Stimulated activated CD4-positive, alpha-beta T cell treated with anti-CD3 and anti-CD28 coated beads, TNF-alpha, amount 100 ng/mL, for 48 hours (primary cell): ENCODE measurements at places on chromosomes 11 and 22.

- no peak for DNase-seq
Measured at GRCh38 chr11:72935700-72936099, 121.5 kb downstream of the ATG16L2 start.

DNA sequence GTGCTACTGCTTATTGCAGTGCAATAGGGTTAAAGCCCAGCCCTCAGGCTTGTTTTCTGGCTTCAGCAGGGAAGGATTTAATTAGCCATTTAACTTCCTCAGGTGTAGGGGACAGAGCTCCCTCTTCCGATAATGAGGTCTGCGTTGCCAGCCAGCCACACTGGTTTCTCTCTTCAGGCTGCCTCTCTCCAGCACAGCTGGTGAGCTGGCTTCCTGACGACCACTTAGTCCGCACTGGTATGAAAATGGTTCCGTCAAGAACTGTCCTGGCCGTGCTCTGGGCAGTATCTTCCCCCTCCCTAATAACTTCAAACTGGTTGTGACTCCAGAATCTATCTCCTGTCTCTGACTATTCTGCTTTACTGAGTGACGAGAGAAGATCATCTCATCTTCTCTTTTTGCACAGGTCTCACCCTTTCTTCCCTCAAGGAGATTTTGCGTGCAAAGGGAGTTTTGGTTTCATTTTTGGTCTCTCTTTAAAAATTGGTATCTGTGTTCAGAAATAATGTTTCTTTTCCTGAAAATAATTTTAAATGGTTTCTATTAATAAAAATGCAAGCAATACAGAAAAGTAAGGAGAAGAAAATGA, 49.2 kb downstream of the CNTN5 start:
- no peak for DNase-seq

GRCh38 chr11:118168751-118169150, 7.7 kb downstream of the SCN2B start:
- DNase-seq = no peak

- no peak for DNase-seq
Measured at GRCh38 chr22:23820748-23821211, 18.0 kb downstream of the DERL3 start.

GRCh38 chr22:44340271-44341239, 27.8 kb upstream of the SHISAL1 start:
- DNase-seq = no peak

- no peak for DNase-seq
Measured at GRCh38 chr11:6397156-6397555, 6.9 kb downstream of the SMPD1 start.

- no peak for DNase-seq
Measured at GRCh38 chr11:6062691-6063358, 32.3 kb upstream of the OR56A1 start.

DNA sequence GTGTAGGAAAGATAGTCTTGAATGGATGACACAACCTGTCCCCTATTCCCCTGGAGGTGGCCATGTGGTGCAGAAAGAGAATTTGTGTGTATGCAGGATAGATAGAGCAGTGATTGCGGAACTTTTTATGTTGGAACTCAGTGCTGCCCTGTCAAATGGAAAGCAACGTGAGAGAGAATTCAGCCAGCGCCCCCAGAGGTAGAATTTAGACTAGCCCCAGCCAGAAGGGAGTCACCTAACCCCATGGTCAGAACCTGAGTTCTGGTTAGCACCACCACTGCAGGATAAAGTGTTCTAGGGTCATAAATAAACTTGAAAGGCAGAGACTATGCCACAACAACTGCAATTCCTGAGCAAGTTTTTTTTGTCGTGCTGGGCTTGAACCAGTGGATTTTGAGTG, 152.9 kb upstream of the GRIA4 start:
- no peak for DNase-seq

GRCh38 chr11:28858076-28858475, 749.9 kb downstream of the METTL15 start:
- no peak for DNase-seq

GRCh38 chr22:48488611-48489511, 1338.8 kb downstream of the BRD1 start:
- DNase-seq = no peak

DNA sequence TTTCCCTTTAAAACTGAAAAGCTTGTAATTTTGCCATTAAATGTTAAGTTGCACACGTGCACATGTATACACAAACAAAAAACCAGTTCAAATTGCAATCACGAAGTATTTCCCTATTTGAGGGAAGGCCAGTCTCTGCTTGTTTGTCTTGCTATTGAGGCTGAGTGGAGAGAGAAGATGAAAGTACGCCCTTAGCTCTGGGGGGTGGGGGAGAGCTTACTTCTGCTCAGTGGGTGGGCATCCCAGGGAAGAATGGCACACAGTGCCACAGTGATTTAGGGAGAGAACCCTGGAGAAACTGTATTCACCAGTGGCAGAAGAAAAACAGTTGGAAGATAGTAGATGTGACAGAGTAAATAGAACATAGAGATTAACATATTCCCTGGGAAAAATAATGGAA, 8.7 kb downstream of the YAP1 start:
- no peak for DNase-seq

GRCh38 chr11:9740202-9740883, 76.5 kb downstream of the SWAP70 start:
- DNase-seq = no peak

DNA sequence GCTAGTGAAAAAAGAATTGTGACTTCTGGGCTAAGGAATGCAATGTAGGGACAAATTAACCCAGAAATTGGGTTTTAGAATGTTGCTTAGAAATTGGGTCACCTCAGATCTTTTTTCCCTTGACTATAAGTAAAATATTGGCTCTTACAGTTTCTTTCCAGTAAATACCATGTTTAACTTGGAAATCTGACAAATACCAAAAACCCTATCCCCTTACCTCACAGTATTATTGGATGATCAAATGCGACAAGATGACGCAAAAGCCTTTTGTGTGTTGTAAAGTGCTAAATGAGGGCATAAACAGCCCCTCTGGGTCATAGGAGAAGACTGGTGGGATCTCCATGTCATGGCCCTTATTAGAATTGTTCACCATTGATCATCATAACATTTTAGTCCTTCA, 6.1 kb upstream of the UPB1 start:
- DNase-seq = no peak

GRCh38 chr11:19525714-19526113, 186.9 kb upstream of the NAV2 start:
- DNase-seq = no peak

DNA sequence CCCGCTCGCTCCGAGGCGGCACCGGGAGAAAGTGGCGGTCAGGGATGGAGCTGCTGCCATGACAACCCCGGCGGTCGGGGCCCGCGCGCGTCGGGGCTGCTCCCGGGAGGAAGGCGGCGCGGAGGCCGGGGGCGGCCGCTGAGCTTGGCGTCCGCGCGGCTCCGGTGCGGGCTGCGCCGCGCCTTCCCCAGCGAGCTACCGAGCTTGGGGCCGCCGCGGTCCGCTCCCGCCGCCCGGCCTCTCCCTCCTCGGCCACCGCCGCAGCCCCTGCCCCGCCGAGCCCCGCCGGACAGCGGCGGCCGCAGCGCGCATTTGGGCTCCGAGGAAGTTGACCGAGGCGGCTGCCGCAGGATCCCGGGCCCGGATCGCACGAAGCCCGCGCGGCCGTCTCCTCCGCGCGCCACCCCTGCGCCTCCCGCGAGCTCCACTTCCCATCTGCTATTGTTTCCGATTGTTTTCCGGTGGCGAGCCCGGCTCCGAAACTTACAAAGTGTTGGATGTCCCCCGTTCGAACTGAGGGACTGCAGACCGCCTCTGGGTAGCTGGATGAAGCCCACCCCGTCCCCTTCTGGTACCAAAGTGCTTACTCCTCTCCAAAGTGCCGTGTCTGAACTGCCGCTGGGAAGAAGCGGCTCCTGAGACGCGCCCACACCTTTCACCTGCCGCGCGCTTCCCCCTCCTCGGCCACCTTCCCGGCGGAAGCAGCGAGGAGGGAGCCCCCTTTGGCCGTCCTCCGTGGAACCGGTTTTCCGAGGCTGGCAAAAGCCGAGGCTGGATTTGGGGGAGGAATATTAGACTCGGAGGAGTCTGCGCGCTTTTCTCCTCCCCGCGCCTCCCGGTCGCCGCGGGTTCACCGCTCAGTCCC, 540.3 kb downstream of the NTM start:
- no peak for DNase-seq

GRCh38 chr11:46612326-46612725, 4.7 kb downstream of the HARBI1 start:
- no peak for DNase-seq

GRCh38 chr22:42699281-42699975, 21.2 kb downstream of the A4GALT start:
- no peak for DNase-seq

DNA sequence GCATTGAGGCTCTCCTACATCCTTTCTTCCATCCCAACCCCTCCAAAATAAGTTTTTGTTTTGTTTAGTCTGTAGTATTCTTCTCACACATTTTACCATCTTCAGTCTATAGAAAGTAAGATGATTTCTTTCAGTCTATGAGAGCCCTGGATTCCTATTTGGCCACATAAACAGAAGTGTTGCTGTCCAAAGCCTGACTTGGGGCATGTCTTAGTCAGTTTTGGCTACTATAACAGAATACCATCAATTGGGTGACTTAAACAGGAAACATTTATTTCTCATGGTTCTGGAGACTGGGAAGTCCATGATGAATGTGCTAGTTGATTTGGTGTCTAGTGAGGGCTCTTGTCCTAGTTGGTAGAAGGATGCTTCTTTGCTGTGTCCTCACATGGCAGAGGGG, 146.8 kb upstream of the DDI1 start:
- no peak for DNase-seq

- no peak for DNase-seq
Measured at GRCh38 chr11:122045181-122045586, 70.8 kb downstream of the BLID start.

DNA sequence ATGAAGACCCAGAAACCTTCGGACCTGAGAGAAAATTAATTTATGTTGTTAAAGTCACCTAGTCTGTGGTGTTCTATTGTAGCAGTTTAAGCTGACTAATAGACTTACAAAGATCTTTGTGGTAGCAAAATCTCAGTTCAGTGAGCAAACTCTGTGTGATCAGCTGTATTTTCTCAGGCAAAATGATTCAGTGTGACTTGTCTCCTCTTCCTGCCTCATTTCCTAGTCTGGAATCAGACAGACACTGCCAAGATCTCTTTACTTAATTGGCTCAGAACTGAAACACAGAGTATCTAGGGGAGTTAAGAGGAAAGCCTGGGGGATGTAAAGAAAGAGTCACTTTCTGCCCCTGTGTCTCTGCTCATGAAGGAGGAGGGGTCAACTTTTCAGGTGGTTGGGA, 564.7 kb downstream of the KCNA4 start:
- DNase-seq = no peak

- no peak for DNase-seq
Measured at GRCh38 chr22:46113110-46113909, 37.0 kb upstream of the PPARA start.

GRCh38 chr22:22698263-22698750, 53.9 kb downstream of the GGTLC2 start:
- DNase-seq = no peak

GRCh38 chr11:134048028-134048427, 20.8 kb upstream of the JAM3 start:
- DNase-seq = no peak

GRCh38 chr22:47367993-47368945, 605.8 kb downstream of the TBC1D22A start:
- DNase-seq = no peak

GRCh38 chr11:110966131-110966530, 253.9 kb upstream of the ARHGAP20 start:
- DNase-seq = no peak
